ENCODE measurements at places on chromosomes 4 and X.

DNA sequence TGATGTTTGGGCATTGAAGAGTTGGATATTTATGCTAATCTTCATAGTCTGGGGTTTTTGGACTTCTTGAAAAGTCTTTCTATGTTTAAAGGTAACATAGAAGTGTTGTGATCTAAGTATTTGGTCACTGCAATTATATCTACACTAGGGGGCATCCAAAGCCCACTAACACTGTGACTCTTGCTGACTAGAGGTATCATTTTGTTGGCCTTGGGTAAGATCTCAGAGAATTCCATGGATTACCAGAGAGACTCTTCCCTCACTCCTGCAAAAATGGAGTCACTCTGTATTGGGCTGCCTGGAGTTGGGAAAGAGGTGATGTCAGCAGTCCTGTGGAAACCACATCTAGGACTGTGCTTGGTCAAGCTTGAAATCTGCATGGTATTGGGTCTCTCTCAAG lies 1077.6 kb downstream of the FAM133A start:
- no peak for DNase-seq

DNA sequence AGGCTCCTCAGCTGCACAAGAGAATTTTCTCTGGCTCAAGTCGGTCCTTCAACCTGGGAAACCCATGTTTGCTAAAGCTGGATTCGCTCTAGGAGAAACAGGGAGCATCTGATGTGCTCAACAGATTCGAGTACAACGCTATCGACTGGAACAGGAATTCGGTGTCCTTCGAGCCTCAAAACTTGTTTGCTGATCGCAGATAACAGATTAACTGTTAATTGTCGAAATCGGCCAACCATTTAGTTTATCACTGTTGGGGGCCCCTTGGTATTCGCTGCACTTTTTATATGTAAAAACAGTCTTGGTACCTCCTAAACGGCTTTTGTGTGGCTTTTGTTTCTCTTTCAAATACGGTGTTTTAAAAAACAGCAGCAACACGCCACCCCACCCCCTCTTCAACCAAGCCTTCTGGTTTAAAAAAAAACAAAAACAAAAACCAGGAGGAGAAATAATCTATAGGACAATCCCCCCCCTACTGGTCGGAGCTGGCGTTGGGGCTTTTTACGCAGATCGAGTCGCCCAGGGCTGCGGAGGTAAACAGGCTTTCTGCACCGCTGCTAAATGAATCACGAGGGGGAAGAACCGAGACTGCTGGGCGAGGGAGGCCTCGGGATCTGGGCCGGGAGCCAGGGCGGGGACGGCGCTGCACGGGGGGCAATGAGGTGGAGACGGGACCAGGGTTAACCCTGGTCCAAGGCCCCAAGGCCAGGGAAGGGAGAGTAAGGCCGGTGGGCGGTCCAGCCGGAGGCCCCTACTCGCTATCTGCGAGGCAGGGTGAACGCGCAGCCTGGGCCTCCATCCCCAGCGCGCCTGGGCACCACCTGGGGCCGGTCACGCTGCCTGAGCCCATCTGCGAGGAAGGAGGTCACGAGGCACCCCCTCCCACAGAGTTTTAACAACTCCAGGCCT lies 71.7 kb upstream of the BCOR start:
- DNase-seq = peak; percentile 75

GRCh38 chr4:139167774-139168444 lies 9.1 kb downstream of the ELF2 start:
- DNase-seq = peak; percentile 10

DNA sequence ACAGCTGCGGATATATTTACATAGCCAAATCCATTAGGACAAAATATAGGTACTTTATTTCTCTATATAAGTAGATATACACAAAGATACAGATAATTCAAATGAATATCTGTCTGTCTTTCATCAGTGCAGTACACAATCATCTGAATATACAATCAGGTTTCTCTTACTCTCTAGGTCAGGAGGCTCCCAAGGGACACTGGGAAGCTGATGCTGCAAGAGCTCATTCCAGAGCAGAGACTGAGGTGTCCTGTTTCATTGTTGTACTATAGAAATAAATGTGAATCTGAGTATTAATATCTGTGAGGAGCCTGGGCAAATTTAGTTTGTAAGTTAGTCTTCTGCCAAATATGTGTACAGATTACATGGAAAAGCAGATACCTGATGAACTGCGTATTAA lies 4.2 kb downstream of the TLL1 start:
- no peak for DNase-seq

GRCh38 chr4:20254511-20255250 lies 3.0 kb downstream of the SLIT2 start:
- peak; percentile 58 for DNase-seq
